ENCODE measurements at places on chromosomes 12 and 14.

GRCh38 chr12:105278043-105278697, 42.2 kb upstream of the APPL2 start:
- no peak for DNase-seq

DNA sequence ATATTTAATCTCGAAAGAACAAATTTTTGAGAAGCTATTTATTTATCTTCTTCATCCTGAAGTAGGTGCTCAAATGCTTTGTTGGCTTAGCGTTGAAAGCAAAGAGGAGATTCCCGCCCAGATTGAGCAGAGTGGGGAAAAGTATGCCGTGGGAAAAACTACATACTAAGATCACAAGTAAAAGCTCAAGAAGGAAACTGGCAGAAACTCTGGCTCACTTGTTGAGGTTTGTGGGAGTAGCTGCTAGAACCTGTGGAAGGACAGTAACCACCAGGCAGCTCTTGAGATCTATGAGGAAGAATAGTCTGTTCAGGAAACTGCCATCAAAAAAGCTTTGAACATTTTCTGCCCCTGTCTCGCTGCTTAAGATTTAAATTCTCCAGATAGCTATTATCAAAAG, 3.9 kb downstream of the MYRFL start:
- no peak for DNase-seq

GRCh38 chr14:103488960-103489359, 33.7 kb downstream of the CKB start:
- DNase-seq = no peak

DNA sequence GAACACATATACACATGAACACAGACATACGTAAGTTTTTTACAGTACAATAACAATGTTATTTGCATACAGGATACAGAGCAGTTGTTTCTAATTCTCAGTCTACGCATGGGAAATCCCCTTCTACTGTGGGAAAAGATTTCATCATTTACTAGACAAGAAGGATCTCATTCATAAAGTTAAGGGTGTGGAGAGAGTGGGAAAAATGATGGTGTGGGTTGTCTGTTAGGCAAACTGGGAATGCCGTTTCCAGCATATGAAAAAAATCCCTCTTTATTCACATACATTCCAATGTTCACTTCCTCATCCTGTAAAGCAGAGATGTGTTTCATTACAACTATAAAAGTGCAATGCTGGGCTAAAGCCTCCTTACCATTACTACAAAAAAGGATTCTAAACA, 120.9 kb downstream of the SINHCAF start:
- no peak for DNase-seq

GRCh38 chr12:11739980-11740577, 90.6 kb downstream of the ETV6 start:
- DNase-seq = no peak

DNA sequence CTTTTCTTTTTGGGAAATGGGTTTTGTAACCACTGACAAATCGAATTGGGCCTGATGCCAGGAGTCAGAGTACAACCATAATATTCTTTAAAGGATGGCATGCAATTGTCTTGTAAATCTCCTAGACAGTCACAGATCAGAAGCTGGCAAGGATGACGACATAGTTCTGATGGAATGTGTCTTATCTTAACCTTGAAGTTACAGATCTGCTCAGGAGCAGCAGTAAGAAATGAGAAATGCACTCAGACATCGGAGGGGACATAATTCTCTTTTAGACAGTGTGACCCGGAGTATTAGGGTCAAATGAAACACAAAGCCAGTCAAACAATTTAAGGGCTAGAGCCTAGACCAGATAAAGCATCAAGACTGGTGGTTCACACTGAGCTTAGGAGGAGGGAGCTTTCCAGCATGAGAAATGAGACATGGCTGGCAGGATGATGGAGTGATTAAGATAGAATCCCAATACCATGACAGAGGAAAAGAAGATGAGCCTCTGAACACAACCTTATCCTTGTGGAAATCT, 17.5 kb downstream of the CBX5 start:
- DNase-seq = no peak

Measured in NCI-H2081 treated with DMSO at 0.1 percent for 48 hours (cell line).